ENCODE measurements at places on chromosomes 4 and X.

DNA sequence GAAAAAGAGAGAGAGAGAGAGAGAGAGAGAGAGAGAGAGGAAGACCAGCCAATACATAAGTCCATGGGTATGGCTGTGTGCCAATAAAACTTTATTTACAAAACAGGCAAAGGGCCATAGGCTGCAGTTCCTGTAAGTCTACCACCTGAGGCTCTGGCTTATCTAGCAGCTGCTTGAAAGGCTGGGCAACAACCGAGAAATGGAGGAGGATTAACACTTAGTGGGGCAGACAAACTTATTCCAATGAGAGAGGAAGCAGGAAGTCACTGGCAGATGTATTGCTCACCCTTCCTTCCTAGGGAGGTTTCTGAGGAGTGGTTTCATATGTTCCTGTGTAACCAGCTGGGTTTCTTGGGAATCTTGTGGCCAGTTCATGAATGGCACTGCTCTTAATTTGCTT lies 4.7 kb upstream of the GPR143 start:
- DNase-seq, result no peak

GRCh38 chr4:35250331-35250730 lies 994.0 kb downstream of the ARAP2 start:
- no peak for DNase-seq

GRCh38 chr4:113406723-113407016 lies 354.9 kb downstream of the CAMK2D start:
- no peak for DNase-seq

DNA sequence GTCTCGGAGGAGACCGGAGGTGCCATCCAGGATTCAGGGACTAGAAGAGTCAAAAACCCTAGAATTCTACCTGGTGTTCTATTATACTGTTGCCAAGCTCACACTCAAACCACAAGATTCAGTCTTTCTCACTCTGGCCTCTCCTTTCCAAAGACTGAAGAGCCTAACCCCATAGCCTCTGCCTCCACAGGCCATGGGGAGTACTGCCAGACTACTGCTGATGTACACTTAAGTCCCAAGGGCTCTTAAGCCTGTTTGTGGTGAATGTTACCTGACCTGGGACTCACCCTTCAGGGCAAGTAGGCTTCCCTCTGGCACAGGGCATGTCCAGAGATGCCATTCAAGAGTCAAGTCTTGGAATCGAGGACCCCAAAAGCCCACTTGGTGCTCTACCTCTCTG lies 58.9 kb upstream of the IRS4 start:
- no peak for DNase-seq

- no peak for DNase-seq
Observed at GRCh38 chr4:3683744-3684421, 82.3 kb upstream of the ADRA2C start.
